ENCODE measurements at places on chromosomes 13 and 19.

- no peak for DNase-seq
These were observed 1284.5 kb downstream of the SLITRK1 start for GRCh38 chr13:82597747-82598146.

DNA sequence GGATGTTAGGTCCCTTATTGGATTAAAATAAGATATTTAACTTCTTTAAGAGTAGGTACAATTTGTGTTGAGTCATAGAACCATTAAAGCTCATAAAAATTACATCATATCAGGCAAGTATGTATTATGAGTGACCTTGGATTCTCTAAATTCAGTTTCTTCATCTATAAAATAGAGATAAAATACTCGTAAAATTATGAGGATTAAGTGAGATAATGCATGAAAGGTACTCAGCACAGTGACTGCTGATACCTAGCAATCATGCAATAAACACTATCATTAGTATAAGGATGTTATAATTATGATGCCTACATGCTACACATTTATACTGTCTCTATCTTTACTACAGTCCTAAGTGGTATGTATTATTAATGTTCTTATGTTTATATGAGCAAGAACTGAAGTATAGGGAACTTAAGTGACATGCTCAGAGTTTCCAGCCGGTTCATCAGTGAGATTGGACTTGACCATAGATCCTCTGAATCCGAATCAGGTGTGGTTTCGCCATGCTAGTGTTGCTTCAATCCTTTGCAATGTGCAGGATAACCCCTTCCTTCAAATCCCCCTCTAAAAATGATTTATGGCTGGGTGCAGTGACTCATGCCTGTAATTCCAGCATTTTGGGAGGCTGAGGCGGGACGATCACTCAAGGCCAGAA lies 22.9 kb upstream of the FRY start:
- DNase-seq: no peak

GRCh38 chr19:729965-730668 lies 20.8 kb upstream of the MISP start:
- no peak for DNase-seq

DNA sequence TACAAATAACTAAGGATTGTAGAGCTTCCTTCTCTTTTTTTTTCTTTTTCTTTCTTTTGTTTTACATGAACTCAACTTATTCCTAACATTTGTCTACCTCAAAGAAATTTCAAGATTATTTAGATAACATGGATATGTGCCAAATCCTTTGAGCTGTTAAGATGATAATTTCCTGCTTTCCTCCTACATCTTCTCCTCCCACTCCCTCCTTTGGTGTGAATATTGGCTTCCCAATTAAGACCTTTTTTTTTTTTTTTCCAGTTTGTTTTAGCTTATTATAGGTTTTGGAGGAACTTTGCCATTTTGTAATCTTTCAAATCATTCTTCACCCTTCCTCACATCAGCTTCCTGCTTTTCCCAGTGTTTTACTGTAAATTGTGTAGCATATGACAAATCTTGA lies 10.6 kb downstream of the NHLRC3 start:
- no peak for DNase-seq

- no peak for DNase-seq
These were observed 29.8 kb downstream of the RAB20 start for GRCh38 chr13:110531671-110532083.

- no peak for DNase-seq
These were observed 2.8 kb downstream of the PALM3 start for GRCh38 chr19:14059093-14059480.

- no peak for DNase-seq
These were observed 248.3 kb downstream of the TSHZ3 start for GRCh38 chr19:31100981-31101380.

DNA sequence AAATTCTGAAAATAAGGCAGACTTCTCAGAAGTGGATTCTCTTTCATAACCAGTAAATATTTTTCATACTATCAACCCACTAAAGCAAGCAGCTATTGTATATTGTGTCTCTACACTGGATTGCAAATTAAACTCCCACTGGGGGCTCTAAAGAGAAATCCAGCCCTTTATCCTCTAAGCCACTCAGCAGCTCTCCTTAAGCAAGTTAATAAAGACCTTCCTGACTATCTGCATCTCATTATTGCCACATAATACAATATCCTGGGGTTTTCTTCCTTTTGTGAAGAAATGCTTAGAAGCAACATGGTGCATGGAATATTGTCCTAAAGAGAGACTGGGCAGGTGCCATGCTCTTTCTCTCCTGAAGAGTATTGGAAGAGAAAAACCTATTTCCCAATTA lies 521.3 kb downstream of the MYO16 start:
- no peak for DNase-seq

DNA sequence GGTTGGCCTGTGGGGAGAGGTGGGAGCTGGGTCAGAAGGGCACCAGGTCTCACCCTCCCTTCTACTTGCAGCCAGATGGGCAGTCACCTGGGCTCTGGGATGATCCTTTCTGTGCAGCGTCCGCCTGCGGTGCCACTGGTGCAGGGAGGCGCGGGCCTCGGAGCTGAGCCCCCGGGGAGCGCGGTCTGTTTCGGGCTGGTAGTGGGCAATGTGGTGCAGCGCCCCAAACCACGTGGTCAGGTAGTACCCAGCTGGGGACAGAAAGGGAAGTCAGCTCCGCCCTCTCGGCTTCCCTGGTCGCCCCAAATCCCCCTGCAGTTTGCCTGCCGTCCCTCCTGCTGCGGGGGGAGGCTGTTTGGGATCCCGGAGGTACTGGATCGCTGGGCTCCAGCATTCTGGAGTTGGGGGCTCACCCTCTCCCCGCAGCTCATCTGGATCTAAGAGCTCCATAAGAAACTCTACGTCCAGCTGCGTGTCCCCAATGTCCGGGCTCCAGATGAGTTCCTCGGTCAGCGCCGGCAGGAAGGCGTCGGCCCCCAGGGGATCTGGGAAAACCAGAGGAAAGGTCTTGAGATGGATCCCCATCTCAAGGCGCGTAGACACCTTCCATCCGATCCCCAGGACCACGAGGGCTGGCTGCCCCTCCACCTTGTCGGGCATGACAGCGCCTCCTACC lies 8.8 kb downstream of the RINL start:
- no peak for DNase-seq

GRCh38 chr19:52494518-52494917 lies 33.0 kb upstream of the ZNF808 start:
- DNase-seq: no peak

DNA sequence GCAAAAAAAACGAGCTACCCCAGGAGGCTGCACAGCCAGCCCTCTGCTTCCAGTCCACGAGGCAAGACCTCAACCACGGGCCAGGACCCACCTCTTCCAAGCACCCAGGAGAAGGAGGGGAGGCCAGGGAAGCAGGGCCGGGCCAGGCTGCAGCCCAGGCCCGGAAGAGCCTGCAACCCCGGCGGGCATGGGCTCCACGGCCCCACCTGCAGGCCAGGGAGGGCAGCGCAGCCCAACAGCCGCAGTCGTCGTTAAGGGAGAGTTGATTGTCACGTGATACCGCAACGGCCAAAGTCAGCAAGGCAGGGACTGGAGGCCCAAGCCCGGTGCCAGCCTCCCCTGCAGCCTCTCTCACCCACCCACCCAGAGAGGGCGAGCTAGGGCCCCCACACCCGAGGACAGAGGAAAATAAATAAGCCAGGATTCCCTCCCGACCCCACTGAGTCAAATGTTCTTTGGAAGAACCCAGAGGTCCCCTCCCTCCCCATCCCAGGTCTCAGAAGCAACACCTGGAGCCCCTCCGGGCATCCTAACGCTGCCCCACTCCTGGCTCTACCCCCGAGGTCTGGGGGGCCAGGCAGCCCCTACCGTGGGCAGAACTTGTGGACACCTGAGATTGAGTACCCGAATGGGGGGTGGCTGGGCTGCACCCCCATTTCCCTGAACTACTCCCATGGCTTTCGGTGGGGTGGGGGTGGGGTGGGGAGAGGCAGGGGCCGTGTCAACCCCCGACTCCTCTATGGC lies 5.2 kb upstream of the REXO1 start:
- DNase-seq: peak; percentile 73

DNA sequence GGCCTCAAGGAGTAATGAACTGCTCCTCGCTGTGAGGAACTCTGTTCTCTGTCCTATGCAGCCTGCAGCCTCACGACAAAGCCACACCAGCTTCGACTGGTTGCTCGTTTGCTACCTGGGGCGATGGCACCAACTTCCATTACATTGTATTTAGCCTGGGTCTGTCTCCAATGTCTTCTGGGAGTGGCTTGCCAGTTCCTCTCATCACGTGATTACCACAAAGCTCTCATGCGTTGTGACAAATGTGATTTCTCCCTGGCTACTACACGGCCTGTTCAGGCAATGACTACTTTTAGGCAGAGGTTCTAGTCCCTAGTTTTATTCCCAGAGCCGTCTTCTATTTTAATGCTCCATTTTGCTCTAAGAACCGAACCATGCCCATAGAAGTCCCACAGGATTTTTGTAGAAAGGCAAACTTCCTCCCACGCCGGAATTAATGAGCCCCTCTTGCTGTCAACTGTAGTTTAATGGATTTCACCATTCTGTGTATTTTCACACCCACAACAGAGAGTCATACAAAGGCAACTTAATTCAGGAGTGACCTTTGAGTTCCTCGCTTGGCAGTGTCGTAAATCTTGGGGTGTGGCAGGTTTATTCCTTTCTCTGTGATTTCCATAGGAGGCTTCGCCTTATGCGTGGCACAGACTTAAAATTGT lies 351.9 kb downstream of the EFNB2 start:
- DNase-seq: no peak

GRCh38 chr19:45560686-45561085 lies 23.9 kb downstream of the OPA3 start:
- no peak for DNase-seq

DNA sequence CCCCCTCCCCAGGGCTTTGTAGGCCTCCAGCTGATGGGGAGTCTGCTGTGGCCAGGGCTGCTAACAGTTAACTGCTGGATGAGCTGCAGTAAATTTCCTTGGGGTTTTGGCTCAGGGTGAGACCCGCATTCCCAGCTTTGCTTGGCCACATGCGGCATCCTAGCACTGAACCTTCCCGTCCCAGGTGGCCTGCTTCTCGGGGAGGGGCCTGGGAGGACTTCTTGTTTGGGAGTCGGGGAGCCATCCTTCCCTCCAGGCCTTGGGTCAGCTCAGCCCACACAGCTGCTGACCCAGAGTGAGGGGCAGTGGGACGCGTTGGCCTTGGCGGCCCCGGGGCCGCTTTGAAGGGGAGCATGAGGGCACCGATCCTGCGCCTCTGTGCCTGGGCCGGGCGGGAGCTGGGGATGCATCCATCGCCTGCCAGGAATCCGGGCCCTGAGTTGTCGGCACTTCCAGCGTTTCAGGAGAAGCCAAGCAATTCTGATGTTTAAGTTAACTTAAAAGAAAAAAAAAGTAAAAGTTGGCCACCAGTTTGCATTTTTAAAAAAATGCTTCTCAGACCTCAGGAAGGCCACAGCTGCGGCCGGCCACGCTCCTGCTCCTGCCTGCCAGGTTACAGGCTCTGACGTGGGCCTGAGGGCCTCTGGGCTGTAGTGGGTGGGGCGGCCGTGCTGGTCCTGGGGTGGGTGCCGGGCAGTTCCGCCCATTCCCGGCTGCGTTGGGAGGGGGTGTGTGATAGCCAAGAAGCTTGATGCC lies 27.7 kb downstream of the CRTC1 start:
- DNase-seq: no peak

All from RWPE1 (cell line).